Midbrain (tissue), 1 donor: ENCODE measurements at places on chromosomes 2 and 18.

- DNase-seq, result no peak
Observed at GRCh38 chr2:193774166-193774565, 1579.4 kb upstream of the TMEFF2 start.

DNA sequence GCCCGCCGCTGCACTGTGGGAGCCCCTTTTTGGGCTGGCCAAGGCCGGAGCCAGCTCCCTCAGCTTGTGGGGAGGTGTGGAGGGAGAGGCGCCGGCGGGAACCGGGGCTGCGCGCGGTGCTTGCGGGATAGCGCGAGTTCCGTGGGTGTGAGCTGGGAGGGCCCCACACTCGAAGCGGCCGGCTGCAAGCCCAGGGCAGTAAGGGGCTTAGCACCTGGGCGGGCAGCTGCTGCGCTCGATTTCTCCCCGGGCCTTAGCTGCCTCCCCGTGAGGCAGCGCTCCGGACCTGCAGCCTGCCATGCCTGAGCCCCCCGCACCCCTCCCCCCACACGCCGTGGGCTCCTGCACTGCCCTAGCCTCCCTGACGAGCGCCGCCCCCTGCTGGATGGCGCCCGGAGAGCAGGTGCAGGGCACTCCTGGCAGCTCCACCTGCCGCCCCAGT, 124.4 kb downstream of the CCDC178 start:
- no peak for DNase-seq

DNA sequence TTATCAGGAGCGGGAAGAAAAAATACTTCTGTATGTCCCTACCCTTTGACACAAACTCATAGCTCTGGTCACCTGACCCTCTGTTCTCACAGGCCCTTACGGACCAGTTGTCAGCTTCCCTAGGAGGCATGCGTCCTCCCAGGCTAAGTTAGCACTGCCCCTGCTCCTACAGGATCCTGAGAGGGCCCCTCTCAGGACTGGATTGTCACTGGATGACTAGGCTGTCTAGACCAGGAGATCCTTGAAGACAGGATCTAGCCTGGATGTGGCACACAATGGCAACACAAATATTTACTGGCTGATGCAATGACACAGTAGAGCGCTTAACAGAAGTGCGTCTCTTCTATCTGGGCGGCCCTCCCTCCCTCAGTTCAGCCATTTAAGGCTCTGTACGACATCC, 7.7 kb downstream of the FAM228A start:
- no peak for DNase-seq

GRCh38 chr2:75033516-75033915, 75.1 kb downstream of the POLE4 start:
- DNase-seq, result no peak

- no peak for DNase-seq
Observed at GRCh38 chr18:51070545-51070944, 40.5 kb downstream of the SMAD4 start.

DNA sequence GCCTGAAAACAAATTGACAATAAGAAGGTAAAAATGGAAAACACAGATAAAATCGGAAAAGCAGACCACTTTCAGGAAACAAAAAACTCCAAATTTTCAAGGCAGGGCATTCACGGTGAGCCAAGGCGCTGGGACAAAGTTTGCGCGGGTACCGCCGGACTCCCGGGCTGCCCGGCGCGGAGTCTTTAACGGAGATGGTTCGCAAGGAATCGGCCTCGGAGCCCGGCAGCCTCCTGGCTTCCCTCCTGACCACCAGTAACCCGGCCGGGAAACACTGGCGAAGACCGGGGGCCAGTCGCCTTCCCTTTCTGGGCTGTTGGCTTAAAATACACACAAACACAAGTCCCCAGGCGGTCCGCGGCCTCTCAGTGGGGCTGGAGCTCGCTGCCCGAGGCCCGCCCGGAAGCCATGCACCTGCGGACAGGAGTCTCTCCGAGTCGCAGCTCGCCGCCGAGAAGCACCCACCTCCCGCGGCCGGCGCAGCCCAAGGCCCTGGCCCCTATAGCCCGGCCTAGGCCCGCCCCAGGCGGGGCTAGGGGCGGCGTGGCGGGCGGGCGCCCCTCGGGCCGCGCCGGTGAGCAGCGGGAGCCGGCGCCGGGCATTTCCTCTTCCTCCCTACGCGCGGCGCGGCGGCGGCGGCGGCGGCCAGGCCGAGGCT, 622 bp upstream of the KCMF1 start:
- peak; percentile 63 for DNase-seq

GRCh38 chr18:31204166-31204565, 41.5 kb upstream of the DSC1 start:
- no peak for DNase-seq

DNA sequence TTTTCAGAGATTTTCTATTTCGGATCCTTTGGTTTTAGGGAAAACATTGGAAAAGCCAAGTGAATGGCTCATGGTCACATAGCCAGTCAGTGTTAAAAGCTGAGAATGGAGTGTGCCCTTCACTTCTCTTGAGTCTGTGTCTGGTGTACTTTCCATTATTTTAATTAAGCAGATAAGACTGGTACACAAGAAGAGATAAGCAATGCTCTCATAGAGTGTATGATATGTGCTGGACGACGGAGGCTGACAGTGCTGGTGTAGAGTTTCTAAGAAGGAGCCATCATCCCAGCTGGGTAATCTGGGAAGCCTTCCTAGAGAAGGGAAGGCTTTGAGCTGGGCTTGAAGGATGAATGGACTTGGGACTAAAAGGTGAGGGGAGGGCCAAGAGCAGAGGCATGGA, 93.3 kb downstream of the SPTBN1 start:
- DNase-seq, result no peak

GRCh38 chr2:82098617-82099016, 1794.1 kb upstream of the LRRTM1 start:
- DNase-seq, result no peak

DNA sequence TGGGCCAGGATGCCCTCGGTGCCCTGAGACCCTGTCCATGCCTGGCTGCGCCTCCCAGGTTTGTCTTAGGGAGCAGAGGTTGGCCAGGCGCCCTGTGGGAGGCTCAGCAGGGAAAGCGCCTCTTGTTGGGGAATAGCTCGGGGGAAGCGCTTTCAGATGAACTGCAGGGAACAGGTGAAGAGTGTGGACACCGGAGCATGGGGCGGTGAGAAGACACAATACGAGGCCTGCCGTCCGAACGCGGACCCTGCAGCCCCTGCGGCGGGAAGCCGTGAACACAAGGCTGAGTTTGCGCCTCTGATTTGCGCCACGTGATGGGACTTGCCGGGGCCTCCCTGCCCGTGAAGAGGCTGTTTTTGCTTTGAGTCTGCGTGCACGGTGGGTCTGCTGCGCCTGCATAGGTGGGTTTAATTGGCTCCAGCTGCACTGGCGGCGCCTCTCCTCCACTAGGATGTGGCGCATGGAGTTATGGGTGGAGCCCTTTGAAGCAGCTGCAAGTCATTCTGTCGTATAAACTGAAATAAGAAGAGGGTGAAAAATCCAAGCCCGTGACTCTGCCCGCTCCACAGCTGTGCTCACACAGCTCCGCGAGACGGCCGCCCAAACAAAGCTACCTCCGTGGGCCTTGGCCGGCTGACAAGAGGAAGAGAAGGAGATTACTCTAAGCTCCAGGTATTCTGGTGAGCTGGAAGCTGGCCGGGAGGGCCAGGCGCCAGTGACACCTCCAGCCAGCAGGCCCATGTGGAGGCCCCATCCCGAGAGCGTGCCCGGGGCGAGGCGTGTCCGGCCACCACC, 103.5 kb upstream of the CTDP1 start:
- no peak for DNase-seq

GRCh38 chr2:103616891-103617290, 855.1 kb downstream of the TMEM182 start:
- no peak for DNase-seq

- DNase-seq, result no peak
Observed at GRCh38 chr2:188013767-188014166, 277.9 kb upstream of the GULP1 start.

GRCh38 chr2:200689115-200689514, 103.3 kb downstream of the AOX1 start:
- no peak for DNase-seq

DNA sequence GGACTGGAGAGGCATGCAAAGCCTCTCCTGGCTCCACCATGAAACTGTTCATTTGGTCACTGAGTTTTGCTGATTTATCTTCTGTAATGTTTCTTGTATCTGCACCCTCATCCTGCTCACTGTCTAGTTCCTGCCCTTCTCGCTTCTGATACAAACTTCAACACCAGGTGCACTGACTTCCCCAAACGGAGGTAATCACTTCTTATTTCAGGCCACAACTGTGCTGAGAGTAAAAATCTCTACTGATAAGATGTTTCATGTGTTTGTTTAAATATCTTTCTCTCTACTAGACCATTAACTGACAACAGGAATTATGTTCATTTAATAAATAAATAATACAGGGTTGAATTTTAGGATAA, 10.9 kb upstream of the NT5C1B start:
- DNase-seq, result no peak

GRCh38 chr2:45121236-45121927, 112.1 kb upstream of the SIX2 start:
- no peak for DNase-seq

GRCh38 chr18:9762526-9762925, 54.4 kb downstream of the RAB31 start:
- peak; percentile 26 for DNase-seq

- no peak for DNase-seq
Observed at GRCh38 chr18:78021196-78021595, 771.5 kb downstream of the GALR1 start.

- peak; percentile 60 for DNase-seq
Observed at GRCh38 chr18:10851824-10852319, 297.5 kb downstream of the PIEZO2 start.

- no peak for DNase-seq
Observed at GRCh38 chr18:42174909-42175308, 219.9 kb downstream of the PIK3C3 start.

GRCh38 chr2:36163520-36164254, 191.9 kb upstream of the CRIM1 start:
- no peak for DNase-seq

DNA sequence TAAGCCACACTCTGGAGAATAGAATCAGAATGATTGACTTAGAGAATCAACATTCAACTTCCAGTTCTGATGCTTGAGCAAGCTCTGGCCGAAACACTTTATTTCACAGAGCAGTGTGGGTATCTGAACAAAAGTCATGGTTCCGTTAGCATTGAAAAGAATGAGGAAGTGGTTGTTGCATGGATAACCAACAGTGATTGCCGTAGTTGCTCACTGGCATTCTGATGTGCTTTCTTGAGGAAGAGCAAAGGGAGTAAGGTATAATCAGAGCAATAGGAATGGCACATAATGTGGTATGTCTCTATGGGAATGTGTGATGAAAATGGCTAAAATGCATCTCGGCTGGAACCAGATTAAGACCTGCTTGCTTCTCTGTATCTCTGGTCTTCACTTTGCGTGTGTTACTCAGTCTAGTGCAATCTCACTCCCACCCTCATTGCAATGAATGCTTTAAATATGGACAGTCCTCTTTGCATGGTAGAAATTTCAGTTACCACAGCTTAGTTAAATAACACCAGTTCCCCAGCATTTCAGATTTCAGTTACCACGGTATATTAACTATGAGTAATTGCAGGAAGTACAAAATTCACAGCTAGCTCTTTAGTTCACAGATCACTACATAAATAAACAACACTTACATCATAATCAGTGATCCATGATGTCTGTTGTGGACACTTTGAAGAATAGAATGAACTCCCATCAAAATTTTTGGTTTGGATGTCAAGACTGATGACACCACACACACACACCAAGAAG, 7.8 kb upstream of the RAB12 start:
- DNase-seq, result no peak

GRCh38 chr2:236052926-236053821, 115.0 kb downstream of the GBX2 start:
- DNase-seq, result peak; percentile 15

DNA sequence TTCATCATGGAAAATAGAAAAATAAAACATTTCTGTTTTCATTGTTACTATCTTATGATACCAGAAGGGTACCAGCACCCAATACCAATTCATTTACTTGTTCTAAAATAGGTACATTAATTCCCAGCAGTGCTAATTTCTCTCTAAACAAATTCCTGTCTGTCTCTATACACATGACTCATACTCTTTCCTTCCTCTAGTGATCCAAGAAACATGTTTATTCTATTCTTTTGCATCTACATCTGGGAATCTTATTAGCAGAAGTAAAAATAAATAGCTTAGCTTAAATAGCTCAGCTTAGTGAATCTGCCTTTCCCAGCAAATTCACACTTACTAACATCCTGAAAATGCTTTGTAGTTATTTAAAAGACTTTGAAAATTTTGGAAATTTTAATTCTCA, 84.5 kb upstream of the MAPRE2 start:
- no peak for DNase-seq

DNA sequence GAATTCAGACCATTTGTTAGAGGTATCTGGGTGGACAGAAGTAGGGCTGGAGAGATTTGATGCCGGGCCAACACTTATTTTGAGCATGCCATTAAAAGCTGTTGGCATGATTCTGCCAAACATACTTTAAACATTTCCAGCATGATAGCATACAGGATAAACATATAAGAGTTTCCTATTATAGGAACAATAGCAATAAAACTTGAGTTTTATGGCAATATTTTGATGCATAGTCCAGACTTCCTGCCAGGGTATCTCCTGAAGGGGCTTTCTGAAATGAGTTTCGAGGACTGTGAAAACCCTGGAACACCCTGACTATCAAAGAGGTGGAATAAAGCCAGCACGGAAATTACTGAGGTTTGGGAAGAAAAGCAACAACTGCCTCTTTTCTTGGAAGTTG, 1398.0 kb upstream of the NXPH2 start:
- DNase-seq, result no peak

GRCh38 chr2:112108178-112108832, 29.9 kb upstream of the FBLN7 start:
- no peak for DNase-seq

DNA sequence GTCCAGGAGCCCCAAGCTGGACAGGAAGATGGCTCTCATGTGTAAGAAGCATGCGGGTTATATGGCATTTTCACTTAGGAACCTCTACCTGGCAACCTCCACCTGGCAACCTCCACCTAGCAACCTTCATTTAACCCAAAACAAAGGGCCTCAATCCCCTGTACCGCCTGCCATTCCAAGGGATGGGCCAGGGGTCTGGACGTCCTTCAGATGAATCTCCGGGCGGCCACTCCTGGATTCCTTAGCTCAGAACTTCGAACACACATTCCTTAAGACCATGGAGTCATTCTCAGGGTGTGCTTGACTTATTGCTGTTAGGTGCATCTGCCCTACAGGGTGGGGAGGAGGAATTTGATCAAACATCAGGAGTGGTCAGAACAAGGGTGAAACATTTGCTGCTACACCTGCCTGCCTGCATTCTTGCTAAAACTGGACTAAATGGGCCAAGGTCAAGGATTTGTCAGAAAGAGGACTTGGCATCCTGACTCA, 277.6 kb downstream of the PHLPP1 start:
- no peak for DNase-seq
